ENCODE measurements at places on chromosomes 2 and 18. TPM values are rescaled to one million over a fixed set of nuclear protein-coding genes. Genes with fewer than 3 reads are reported as not detected.

GRCh38 chr18:12851716-12852115, 32.3 kb downstream of the PTPN2 start:
- DNase-seq, result no peak

DNA sequence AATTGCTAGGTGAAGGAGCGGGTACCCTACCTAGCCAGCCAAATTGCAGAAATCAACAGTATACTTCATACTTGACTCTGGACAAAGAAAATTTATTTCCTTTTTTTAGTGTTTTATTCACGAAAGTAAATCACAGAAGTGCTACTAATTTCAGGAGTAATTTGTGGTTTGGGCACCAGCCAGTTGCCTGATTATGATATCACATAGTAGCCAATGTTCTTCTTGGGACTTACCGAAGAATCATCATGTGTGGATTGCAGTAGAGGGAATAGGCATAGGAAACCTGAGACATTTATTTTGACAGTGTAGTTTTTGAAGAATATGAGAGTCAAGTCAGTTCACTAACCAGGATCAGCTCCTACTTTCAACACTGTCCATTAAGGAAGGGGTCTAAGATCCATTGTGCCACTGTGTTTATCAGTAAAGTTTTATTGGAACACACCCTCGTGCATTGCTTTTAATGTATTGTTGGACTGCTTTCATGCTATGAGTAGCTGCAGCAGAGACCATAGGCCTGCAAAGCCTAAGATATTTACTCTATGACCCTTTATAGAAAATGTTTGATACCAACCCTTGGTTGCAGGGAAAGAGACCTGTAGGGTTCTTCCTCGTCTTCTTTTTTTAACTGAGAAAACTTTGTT, 32.1 kb downstream of the TNFRSF11A start:
- no peak for DNase-seq

Gene UGT1A8
- total RNA-seq, result 0.46 TPM

DNA sequence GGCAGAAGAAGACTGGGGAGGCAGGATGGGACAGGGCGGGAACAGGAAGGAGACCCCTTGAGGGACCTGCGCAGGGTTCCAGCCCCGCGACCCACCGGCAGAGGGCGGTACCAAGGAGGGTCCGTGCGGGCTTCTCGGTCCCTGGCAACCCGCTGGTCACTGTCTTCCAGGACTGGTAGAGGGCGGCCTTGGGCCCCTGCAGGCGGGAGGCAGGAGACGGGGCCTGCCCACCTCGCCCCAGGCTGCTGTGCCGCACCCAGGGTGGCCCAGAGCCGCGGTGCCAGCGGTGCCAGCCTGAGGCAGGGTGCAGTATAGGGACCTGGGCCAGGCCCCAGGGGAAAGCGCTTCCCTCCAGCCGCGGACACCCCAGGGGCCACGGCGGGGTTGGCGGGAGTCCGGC, 34.5 kb downstream of the NEURL3 start:
- DNase-seq, result no peak

Gene FEV
- total RNA-seq, result 0.07 TPM

DNA sequence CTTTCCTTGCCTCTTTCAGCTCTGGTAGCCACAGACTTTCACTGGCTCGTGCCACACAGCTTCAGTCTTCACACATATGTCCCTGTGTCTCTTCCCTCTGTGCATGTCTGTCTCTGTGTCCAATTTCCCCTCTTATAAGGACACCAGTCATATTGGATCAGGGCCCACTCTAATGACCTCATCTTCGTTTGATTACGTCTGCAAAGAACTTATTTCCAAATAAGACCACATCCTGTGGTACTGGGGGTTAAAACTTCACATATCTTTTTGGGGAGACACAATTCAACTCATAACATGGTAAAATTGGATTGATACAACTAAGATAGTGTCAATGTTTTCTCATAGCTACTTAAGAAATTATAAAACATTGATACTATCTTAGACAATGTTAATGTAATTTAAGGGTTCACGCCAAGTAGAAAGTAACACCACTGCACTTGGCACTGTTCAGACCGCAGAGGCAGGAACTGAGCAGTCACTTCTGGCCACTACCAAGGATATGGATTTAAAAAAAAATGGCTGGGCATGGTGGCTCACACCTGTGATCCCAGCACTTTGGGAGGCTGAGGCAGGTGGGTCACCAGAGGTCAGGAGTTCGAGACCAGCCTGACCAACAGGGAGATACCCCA, 119.6 kb upstream of the EPAS1 start:
- DNase-seq, result no peak

- no peak for DNase-seq
These were observed 54.9 kb downstream of the TMEFF2 start for GRCh38 chr2:192139813-192140212.

- DNase-seq, result no peak
These were observed 879 bp downstream of the TMEM178A start for GRCh38 chr2:39666491-39667101.

GRCh38 chr2:128591861-128592822, 273.5 kb upstream of the HS6ST1 start:
- DNase-seq, result no peak

Gene INHBB
- total RNA-seq, result 269 TPM

DNA sequence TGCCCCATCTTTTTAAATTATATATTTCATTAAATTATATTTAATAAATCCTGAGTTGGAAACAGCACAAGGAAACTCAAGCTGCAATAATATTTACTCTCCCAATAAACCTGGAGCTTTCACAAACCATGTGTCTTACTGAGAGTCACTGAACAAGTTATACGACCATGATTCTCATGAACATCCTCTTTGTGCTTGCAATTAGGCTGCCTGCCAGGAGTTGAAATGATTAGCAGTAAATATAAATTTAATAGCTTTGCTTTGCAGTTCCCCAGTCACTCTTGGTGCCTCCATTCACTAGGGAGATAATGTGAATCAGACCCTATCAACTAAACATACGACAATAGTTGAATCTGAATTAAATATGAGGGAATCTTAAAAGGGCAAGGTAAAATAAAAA, 905.1 kb downstream of the NRXN1 start:
- DNase-seq, result no peak

Gene SCG2
- 0.98 TPM for total RNA-seq

Gene ALPG
- 0.18 TPM for total RNA-seq

Gene ITGA6
- total RNA-seq, result 204 TPM

- no peak for DNase-seq
These were observed 68.8 kb upstream of the TMEM87B start for GRCh38 chr2:111986116-111986900.
